Stimulated activated CD8-positive, alpha-beta memory T cell treated with anti-CD3 and anti-CD28 coated beads, Interleukin-15, amount 100 ng/mL, for 24 hours (primary cell): ENCODE measurements at places on chromosomes 13 and 19.

DNA sequence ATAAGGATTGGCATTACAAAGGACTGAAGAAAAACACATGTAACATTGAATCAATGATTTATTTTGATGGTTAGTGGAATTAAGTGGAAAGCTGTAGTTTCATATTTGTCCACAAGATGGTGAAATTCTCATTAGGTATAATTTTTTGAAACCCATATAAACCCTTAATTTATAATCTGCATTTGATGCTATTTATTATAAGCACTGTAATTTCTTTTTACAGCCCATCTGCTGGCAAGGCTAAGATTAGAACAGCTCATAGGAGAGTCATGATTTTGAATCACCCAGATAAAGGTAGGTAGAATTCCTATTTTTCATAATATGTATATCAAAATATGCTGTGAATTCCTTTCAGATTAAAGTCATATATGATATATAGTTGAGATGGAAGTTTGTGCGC lies 62.2 kb downstream of the DNAJC15 start:
- DNase-seq = no peak

DNA sequence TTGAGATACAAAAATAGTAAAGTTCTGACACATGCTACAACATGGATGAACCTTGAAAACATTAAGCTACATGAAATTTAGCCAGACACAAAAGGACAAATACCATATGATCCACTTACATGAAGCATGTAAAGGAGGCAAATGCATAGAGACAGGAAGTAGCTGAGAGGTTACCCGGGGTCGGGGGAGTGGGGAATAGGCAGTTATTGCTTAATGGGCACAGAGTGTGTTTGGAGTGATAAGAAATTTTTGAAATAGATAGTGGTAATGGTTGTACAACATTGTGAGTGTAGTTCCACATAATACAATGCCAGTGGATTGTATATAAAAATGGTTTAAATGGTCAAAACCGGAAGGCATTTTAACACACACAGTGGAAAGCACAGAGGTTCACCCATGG lies 4.3 kb downstream of the N4BP2L1 start:
- no peak for DNase-seq

DNA sequence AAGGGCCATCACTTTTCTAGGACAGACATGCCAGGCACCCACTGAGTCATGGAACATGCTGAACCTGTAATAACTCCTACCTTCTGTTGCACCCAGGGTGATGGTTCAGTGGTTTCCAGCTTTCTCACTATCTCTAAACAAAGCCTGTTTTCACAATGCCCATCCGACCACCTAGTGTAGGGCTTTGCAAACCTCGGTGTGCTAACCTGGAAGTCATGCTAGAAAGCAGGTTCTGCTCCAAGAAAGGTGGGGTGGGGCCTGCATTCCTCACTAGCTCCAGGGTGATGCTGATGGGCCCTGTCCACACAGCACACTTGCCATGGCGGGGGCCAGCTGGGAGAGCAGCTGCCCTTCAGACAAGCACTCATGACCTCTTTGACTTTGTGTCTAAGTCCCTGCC lies 43.4 kb downstream of the COL4A2 start:
- DNase-seq = no peak

- no peak for DNase-seq
Measured at GRCh38 chr19:2624537-2625091, 77.9 kb downstream of the GNG7 start.

GRCh38 chr13:72403396-72404010 lies 323.9 kb downstream of the MZT1 start:
- DNase-seq = no peak

GRCh38 chr19:17391371-17392151 lies 2.4 kb downstream of the CCDC194 start:
- DNase-seq = no peak

DNA sequence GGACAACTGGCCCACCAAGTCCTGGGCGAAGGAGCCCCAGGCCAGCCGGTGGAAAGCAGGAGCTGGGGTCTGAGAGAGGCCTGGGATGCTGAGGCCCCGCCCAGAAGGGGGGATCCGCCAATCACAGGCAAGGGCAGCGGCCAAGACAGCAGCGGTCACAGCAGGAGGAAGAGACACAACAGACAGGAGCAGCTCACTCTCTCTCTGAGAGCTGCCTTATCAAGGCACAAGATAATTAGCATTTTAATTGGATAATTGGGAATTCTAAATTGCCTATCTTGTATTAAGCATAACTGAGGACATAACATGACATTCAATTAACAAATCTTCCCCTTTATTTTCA lies 46.2 kb downstream of the CEBPG start:
- no peak for DNase-seq

GRCh38 chr13:104008541-104009435 lies 942.6 kb upstream of the SLC10A2 start:
- DNase-seq = no peak

- DNase-seq = no peak
Measured at GRCh38 chr19:47020992-47021496, 1.4 kb downstream of the NPAS1 start.

GRCh38 chr13:26266311-26266710 lies 12.4 kb downstream of the CDK8 start:
- DNase-seq = no peak

GRCh38 chr13:60080850-60081249 lies 82.9 kb downstream of the DIAPH3 start:
- no peak for DNase-seq

DNA sequence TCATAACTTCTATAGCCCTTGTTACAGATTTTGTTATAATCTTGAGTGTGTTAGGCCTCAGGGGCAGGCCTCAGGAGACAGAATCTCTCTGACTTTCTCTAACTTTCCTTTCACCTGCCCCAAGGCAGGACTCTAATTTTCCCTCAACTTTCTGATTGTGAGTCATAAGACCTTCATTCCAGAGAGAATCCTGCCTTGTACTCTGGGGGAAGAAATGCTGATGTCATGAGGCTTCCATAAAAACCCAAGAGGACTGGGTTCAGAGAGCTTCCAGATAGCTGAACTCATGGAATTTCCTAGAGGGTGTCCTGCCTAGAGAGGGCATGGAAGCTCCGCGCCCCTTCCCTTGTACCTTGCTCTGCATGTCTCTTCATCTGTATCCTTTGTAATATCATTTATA lies 5.3 kb upstream of the KBTBD6 start:
- no peak for DNase-seq

DNA sequence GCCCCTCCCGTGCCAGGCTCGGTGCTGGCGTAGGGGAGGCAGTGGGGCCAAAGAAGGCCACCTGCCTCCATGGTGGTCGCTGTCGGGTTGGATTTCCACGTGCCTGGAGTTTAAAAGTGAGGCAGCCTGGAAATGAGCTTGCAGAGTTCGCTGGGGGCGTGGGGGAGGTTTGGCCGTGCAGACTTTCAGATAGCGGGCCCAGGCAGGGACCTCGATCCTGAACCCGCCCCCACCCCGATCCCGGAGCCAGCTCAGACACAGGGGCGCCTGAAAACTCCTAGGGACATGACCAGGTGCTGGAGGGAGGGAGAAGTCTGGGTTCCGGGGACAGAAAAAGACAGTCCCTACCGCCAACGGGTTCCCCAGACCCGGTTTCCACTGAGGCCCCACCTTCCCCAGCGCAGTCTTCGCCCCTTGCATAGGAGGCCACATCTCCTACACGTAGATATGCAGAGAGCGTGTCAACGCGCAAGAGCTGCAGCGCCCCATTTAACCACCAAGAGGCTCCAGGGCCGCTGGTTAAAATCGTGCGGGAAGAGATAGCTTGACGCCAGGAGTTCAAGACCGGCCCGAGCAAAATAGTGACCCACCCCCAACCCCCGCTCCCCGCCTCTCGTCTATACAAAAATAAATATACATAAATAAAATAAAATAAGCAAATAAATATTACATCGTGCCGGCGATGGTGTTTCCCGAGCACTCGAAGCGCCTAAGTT lies 8.5 kb downstream of the CCDC8 start:
- DNase-seq = no peak

GRCh38 chr13:71517004-71517403 lies 350.0 kb downstream of the DACH1 start:
- DNase-seq = no peak

- no peak for DNase-seq
Measured at GRCh38 chr19:10517361-10517759, at the start of gene S1PR5. TSS of gene S1PR5 (minus strand) at chr19:10517447. CDS start at chr19:10515011, 2,436 bp downstream.

GRCh38 chr19:38898788-38899446 lies 501 bp downstream of the SIRT2 start:
- no peak for DNase-seq

DNA sequence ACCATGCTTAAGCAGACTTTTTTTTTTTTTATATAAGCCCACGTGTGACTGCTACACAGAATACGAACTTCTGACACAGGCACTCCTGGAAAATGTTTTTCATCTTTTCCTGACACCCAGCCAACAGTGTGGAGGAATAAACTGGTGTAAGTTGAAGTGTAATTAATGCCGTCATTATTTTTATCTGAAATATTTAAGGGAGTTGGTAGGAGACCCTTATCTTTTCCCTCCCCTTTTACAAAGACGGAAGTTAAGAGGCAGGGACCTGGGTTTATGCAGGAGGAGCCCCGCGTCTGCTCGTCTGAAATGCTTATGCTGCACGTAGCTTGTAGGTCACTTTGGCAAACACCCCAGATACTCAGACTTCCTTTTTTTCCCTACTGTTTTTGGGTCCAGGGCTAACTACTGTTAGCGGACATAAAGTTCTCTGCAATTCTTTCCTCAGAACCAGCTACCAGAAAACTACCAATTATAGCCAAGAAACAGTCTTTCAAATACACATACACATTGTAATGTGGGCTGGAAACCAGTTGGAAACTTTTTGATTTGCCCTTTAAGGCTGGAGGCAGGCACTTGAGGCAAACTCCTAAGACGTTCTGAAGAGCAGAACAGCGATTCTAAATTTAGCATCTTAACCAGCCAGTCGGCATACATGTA lies 50.8 kb downstream of the EFNB2 start:
- no peak for DNase-seq

DNA sequence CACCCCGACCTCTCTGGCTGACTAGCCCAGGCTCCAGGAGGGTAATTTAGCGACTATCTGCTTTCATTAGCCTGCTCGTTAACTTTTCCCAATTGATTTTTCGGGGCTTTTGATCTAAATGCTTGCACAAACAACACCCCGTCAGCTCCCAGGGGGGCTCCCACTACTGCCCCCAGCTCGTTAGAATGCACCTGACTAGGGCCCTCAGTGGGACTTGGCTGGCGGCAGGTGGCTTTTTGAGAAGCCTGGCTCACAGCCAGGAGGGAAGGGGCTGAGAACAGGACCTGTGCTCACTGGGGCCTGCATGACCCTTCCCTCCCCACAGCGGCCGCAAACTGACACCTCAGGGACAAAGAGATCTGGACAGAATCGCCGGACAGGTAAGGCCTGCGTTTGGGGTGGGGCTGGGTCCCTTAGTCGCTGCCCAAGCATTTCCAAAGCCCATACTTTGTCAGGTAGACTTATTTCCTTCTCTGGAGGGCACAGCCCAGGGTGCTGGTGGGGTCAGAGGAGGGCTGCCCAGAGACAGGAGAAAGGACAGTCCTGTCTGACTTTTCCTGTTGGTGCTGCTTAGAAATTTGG lies 7.6 kb upstream of the CD79A start:
- DNase-seq = no peak

DNA sequence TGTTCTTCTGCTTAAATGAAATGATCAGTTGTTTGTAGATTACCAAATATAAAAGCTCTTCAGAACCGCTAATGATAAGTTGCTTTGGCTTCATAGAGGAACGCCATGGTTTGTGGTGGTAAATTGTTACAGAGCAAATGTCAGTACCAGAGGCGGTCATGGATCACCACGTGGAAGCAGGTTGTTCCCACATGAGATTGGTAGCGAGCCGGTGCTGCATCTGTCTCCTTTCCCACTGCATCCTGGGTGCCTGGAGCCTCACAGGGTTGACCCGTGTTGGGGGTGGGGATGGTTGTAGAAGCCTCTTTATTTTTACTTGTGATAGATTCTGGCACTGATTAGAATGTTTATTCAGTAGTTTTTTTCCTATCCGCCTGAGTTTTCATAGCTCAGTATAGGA lies 14.7 kb downstream of the GARRE1 start:
- DNase-seq = no peak

DNA sequence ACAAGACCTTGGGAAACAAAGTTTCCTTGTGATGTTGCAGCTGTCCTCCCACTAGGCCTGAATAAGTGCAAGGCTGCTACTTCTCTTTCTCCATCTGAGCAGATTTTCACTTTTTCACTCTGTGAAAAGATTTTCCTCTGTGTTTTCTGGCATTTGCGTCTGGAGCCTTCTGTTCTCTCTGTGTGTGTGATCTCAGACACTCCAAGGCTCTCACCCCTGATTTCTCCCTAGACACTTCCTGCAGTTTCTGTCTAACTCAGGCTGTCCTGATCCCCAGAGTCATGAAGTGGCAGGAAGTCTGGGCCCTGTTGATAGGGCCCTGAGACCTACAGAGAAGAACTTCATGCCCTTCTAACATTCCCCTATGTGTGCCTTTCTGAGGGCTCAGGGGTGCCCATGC lies 37.2 kb downstream of the SIGLEC7 start:
- DNase-seq = no peak

DNA sequence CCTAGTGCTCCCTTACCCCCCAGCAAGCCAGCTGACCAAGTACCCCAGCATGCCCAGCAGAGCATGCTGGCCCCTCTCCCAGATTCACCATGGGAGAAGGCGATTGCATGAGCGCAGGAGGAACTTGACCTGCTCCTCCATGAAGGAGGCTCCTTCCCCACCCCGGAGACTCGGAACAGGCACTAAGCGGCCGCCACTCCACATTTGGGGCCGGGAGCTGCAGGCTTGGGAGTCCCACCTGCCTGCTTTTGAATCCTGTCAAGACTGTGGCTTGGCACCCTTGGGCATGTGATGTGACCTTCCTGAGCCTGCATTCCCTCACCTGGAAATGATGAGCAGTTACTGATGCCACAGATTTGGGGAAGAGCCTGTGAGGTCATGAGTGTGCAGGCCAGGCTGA lies 12.7 kb upstream of the TIMM50 start:
- DNase-seq = no peak

- DNase-seq = no peak
Measured at GRCh38 chr13:98171900-98172589, 5.0 kb downstream of the RNF113B start.
